ENCODE measurements at places on chromosomes 6 and 20. TPM values are rescaled to one million over a fixed set of nuclear protein-coding genes. Genes with fewer than 3 reads are reported as not detected.

The BACH2 gene
- 1.5 TPM for total RNA-seq

The SMOC2 gene
- under 0.01 TPM for total RNA-seq

The OPN5 gene
- not detected for total RNA-seq

The STX11 gene
- total RNA-seq = 0.26 TPM

The SLC16A10 gene
- not detected for total RNA-seq

The TBXT gene
- total RNA-seq = not detected

The AGER gene
- 0.50 TPM for total RNA-seq

The ARFGEF3 gene
- under 0.01 TPM for total RNA-seq

The TRERF1 gene
- total RNA-seq = 4.1 TPM

GRCh38 chr6:31634131-31634530 is 13.6 kb downstream of the PRRC2A start:
- H3K27me3 ChIP-seq = no peaks in the 10 kb centered on the region
- peaks cover 2% of the 10 kb centered on the region for H3K4me1 ChIP-seq

GRCh38 chr20:17990278-17990972 is 21.6 kb downstream of the MGME1 start:
- no peak overlapping the region for H3K27ac ChIP-seq
- no peaks in the 10 kb centered on the region for H3K27me3 ChIP-seq
- DNase-seq = peak; percentile 51
- H3K4me1 ChIP-seq = no peaks in the 10 kb centered on the region
- peaks cover 4% of the 10 kb centered on the region for H3K36me3 ChIP-seq

DNA sequence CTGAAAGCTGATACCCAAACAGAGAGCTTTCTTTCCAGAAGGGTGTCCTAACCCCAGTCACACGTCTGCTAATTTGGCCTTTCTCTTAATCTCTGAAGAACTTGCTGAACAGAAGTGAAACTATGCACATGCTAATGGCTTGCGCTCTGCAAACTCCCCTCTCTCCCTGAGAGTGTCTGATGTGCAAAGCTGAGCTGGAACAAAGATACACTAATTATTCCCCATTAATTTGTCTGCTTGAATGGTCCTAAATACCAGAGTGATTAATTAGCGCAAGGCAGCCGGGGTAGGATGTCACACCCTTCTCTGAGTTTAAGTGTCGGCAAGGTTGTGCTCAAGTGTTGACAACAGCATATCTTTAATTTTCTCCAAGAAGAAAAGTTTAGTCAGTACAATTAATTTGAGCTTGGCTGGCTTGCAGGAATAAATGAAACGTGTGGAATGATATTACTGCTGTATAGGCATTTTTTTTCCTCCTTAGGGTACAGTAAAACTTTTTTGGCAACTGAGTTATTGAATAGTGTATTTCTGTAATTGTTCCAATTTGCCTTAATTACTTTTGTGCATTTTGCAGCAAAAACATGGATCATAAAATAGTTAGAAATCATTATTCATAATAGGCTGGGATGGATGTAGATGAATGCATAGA is 715.9 kb upstream of the POU3F2 start:
- H3K36me3 ChIP-seq = no peaks in the 10 kb centered on the region
- no peak overlapping the region for H3K4me3 ChIP-seq
- H3K4me1 ChIP-seq = no peaks in the 10 kb centered on the region

DNA sequence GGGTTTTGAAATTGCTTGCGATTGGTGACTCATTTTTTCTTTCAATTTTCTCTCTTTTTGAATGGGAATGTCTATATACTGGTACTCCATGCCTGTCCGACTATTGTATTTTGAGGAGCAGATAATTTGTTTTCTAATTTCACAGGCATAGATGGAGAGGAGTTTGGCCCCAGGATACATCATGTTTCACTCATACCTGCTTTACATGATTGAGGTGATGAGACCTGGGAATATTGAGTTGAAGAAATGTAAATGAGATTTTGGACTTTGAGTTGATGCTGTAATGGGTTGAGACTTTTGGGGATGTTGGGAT is 253.1 kb upstream of the RAB32 start:
- DNase-seq = no peak
- no peaks in the 10 kb centered on the region for H3K4me1 ChIP-seq
- H3K36me3 ChIP-seq = no peaks in the 10 kb centered on the region
- H3K27me3 ChIP-seq = no peaks in the 10 kb centered on the region

- DNase-seq = no peak
- H3K27ac ChIP-seq = no peak overlapping the region
- no peak overlapping the region for H3K4me3 ChIP-seq
Observed at GRCh38 chr6:160595838-160596832, 67.9 kb downstream of the LPA start.

DNA sequence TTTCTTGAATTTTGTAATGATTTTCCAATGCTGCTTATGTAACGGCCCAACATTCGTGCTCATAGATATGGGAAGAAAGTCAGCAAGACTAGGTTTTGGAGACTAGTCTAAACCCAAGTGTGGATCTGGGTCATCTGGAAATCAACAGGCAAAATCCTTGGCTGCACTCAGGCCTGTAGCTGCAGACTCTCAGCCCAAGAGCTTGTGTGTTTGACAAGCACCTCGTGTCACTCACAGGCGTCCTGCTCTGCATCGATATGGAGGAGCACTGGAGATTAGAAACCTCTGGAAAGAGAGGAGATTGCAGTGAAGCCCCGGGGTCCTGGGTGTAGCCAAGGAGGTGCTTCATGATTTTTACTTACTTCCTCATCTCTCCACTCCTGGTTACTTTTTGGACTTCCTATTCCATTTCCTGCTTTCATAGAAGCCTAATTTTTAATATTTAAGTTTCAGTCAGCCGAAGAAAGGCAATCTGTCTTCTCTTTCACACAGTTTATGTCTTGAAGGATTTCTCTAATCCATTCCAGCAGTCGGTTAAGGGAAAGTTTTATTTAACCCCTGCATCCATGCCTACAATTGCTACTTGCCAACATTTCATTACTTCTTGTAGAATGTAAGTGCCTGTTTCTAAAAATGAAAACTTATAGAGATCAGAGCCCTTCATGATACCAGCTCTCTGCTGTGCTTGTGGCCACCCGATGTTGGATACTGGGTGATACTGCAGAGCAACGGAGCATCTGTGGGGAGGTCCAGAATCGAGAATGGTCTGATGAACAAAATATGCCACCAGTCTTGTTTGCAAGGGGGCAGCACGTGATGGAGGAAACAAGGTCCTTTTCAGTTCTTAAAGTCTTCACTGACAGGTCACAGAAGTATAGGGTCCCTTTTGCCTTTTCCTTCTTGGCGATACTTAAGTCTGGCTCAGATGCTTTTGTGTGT is 296.3 kb downstream of the QKI start:
- H3K4me1 ChIP-seq = no peaks in the 10 kb centered on the region
- DNase-seq = no peak
- H3K4me3 ChIP-seq = no peak overlapping the region
- no peaks in the 10 kb centered on the region for H3K27me3 ChIP-seq

DNA sequence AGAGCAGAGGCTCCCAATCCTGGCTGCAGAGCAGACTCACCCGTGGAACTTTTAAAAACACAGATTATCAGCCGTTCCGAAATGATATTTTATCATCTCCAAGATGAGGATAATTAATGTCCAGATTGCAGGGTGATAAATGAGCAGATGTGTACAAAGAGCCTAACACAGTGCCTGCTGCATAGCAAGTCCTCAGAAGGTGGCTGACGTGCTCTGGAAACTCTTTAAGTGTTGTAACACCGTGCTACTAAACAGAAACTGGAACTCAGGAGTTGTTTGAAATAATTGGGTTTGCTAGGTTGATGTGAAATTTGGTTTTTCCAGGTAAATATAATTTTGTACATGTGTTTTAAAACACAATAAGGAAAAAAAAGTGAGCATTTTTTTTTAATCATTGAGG is 118.0 kb downstream of the ARMC2 start:
- no peak for DNase-seq
- no peak overlapping the region for H3K27ac ChIP-seq
- H3K36me3 ChIP-seq = no peaks in the 10 kb centered on the region
- no peaks in the 10 kb centered on the region for H3K4me1 ChIP-seq

GRCh38 chr20:25197183-25197869 is 1.8 kb downstream of the ENTPD6 start:
- DNase-seq = no peak
- H3K27me3 ChIP-seq = no peaks in the 10 kb centered on the region
- H3K4me1 ChIP-seq = peaks cover 3% of the 10 kb centered on the region
- H3K36me3 ChIP-seq = no peaks in the 10 kb centered on the region
- no peak overlapping the region for H3K4me3 ChIP-seq

GRCh38 chr20:50256577-50256976 is 65.9 kb downstream of the CEBPB start:
- no peak overlapping the region for H3K4me3 ChIP-seq
- no peaks in the 10 kb centered on the region for H3K27me3 ChIP-seq
- peaks cover 19% of the 10 kb centered on the region for H3K4me1 ChIP-seq

- no peak overlapping the region for H3K27ac ChIP-seq
- H3K4me1 ChIP-seq = peaks cover 3% of the 10 kb centered on the region
- H3K27me3 ChIP-seq = no peaks in the 10 kb centered on the region
- peak; percentile 79 for DNase-seq
Observed at GRCh38 chr6:41734666-41735426, 562 bp downstream of the TFEB start.

Measured in fibroblast of lung (primary cell).